Heart right ventricle (tissue), 16 donors: ENCODE measurements at places on chromosomes 6 and 20. TPM values are rescaled to one million over a fixed set of nuclear protein-coding genes. Genes with fewer than 3 reads are reported as not detected.

- H3K27ac ChIP-seq: no peak overlapping the region
- peaks cover under 1% of the 10 kb centered on the region for H3K4me1 ChIP-seq
- H3K4me3 ChIP-seq: no peak overlapping the region
- no peaks in the 10 kb centered on the region for H3K27me3 ChIP-seq
- H3K36me3 ChIP-seq: no peaks in the 10 kb centered on the region
- DNase-seq: no peak
Measured at GRCh38 chr6:161809971-161810370, 536.1 kb upstream of the AGPAT4 start.

DNA sequence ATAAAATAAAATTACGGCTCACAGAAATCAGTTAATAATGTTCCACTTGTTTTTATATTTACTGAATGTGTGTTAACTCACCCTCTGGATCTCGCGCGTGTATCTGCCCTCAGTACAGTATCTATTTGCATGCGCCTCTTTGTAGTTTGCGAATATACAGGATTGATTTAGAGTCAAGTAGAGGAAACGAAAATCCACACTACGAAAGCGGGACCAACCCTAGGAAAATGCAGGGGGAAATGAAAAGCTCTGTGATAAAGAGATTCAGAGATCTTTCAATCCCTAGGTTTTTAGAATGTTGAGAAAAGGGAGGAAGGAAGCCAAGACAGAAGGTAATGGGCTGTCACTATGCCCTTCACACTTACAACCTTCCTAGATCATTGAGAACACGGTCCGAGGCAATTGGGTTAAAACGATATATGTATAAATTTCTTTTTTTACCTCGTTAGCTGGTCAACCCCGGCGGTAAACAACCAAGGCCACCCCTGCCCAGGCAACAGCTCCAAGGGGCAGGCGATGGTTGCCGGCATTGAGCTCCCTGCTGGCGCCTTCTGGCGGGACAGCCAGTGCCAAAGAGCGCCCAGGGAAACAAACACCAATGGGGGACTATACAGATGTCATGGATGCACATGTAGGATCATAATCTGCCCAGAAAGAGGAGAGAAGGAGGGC is 792 bp upstream of the FUT9 start:
- DNase-seq: no peak
- H3K36me3 ChIP-seq: no peaks in the 10 kb centered on the region
- no peaks in the 10 kb centered on the region for H3K4me1 ChIP-seq
- H3K27me3 ChIP-seq: peaks cover 33% of the 10 kb centered on the region

The RNF182 gene
- total RNA-seq: not detected

DNA sequence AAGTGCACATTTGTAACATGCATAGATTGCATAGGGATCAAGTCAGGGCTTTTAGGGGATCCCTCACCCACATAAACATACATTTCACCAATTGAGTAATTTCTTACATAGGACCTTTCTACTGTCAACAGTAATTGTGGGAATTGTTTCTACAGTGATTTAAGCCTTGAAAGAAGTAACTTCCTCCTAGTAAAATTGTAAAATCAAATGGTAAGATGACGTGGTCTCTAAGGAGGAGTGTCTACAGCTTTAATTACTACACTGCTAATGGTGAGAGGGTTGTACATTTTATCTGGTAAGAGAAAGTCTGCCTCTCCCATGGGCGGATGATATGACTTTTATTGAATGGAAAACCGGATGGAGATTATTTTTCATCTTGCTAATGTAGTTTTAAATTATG is 98.0 kb downstream of the RPP40 start:
- no peak overlapping the region for H3K4me3 ChIP-seq

- H3K36me3 ChIP-seq: no peaks in the 10 kb centered on the region
- H3K27me3 ChIP-seq: no peaks in the 10 kb centered on the region
- no peak for DNase-seq
- peaks cover 64% of the 10 kb centered on the region for H3K4me1 ChIP-seq
- no peak overlapping the region for H3K27ac ChIP-seq
Measured at GRCh38 chr6:111799576-111800258, 73.5 kb downstream of the FYN start.

GRCh38 chr6:31158140-31158862 is at the start of gene TCF19:
Gene TCF19, plus strand, starts transcription at chr6:31158589. Its CDS starts 881 bp downstream, at chr6:31159470.
- DNase-seq: peak; percentile 99
- peak within 1 kb of the TSS; percentile 63 for H3K4me3 ChIP-seq
- no peaks in the 10 kb centered on the region for H3K27me3 ChIP-seq
- peak within 1 kb of the TSS; percentile 66 for H3K27ac ChIP-seq
